CMK (cell line): ENCODE measurements at places on chromosomes 11 and 22.

GRCh38 chr22:43823353-43823908 lies 11.3 kb upstream of the EFCAB6 start:
- no peak for DNase-seq

DNA sequence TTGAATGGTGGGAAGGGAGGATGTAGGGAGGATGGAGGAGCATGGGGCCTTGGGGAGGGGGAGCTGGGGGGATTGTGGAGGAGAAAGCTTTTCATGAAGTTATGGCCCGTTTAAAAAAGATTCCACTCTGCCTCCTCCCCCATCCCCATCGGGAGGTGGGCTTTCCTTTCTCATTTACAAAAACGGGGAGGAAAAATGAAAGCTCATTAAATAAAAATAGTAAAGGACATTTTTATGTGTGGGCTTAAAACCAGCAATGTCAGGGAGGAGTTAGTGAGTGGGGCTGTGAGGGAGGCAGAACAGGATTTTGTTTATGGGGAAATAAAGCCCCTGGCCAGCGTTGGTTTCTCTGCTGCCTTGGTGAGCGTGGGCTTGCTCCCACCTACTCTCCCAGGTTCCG lies 83.2 kb downstream of the ZBTB16 start:
- DNase-seq, result no peak

- no peak for DNase-seq
Observed at GRCh38 chr11:46122945-46123715, 1.9 kb upstream of the PHF21A start.

DNA sequence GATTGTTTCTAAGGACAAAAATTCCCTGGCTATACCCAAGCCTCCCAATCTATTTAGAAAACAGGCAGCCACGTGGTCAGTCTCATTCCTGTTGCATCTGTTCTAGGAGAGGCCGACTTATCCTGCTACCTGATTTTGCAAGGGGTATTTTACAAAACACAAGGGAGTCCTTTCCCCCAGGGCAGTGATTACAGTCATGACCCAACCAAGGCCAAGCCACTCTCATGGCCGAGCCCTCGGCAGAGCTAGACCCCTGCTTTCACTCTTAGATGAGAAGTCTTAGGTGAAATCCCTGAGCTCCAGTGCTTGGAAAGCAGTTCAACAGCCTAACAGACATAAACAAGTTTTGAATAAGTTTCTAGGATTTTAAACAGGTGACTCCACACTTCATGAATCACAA lies 89.0 kb upstream of the PITPNB start:
- no peak for DNase-seq

GRCh38 chr11:69489746-69490365 lies 8.4 kb downstream of the LINC01488 start:
- no peak for DNase-seq

- DNase-seq, result no peak
Observed at GRCh38 chr22:24357547-24357946, 69.9 kb upstream of the ADORA2A start.

- DNase-seq, result no peak
Observed at GRCh38 chr22:31977939-31978338, 33.6 kb downstream of the YWHAH start.

- DNase-seq, result no peak
Observed at GRCh38 chr11:128483211-128483788, 104.1 kb downstream of the ETS1 start.

GRCh38 chr11:95242091-95242844 lies 11.3 kb upstream of the SESN3 start:
- no peak for DNase-seq
